ENCODE measurements at places on chromosomes 5 and 9. TPM values are rescaled to one million over a fixed set of nuclear protein-coding genes. Genes with fewer than 3 reads are reported as not detected.

- no peak for DNase-seq
Measured at GRCh38 chr9:23526806-23527205, 299.2 kb downstream of the ELAVL2 start.

GRCh38 chr9:112239708-112240107, 64.6 kb upstream of the SUSD1 start:
- DNase-seq = no peak

DNA sequence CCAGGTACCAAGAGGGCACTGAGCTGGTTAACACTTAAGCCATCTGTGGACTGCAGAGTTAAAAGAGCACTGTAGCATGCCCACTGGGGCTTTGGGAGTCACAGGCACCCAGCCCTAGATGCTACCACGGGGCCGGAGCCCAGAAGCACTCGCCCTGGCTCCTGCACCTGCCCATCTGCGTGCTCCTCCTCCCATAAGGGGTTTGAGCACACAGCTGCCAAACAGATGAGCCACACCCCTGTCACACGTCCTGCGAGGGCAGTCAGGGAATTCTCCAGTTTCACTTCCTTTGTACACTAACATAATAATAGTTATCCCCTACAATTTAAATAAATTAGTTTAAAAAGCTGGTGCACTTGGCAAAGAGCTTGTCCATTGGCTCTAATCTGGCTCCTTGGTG, 4.5 kb upstream of the PCA3 start:
- no peak for DNase-seq

- no peak for DNase-seq
Measured at GRCh38 chr5:53424686-53425615, 55.5 kb upstream of the FST start.

GRCh38 chr9:127098916-127099553, 23.4 kb downstream of the ANGPTL2 start:
- no peak for DNase-seq

- DNase-seq = no peak
Measured at GRCh38 chr9:16241231-16241630, 629.2 kb downstream of the BNC2 start.

The PRLR gene
- total RNA-seq = not detected
